ENCODE measurements at places on chromosomes 7 and 10.

GRCh38 chr7:131031099-131031868, 296.4 kb upstream of the MKLN1 start:
- H3K36me3 ChIP-seq: no peaks in the 10 kb centered on the region
- no peak overlapping the region for H3K27ac ChIP-seq
- no peak for DNase-seq
- no peaks in the 10 kb centered on the region for H3K4me1 ChIP-seq
- H3K27me3 ChIP-seq: no peaks in the 10 kb centered on the region

- DNase-seq: no peak
- H3K27me3 ChIP-seq: no peaks in the 10 kb centered on the region
- H3K4me3 ChIP-seq: no peak overlapping the region
- no peak overlapping the region for H3K27ac ChIP-seq
- H3K36me3 ChIP-seq: no peaks in the 10 kb centered on the region
Observed at GRCh38 chr7:121344093-121344492, 15.3 kb downstream of the WNT16 start.

DNA sequence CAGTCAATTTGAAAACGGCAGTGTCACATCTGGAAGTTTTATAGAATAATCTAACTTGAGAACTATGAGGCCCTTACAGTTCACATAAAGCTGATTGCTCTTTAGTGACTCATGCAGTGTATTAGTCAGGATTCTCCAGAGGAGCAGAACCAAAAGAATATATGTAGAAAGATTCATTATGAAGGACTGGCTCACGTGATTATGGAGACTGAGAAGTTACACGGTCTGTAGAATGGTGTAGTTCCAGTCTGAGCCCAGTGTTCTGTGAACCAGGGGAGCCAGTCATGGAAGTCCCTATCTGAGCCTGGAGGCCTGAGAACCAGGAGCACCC, 21.5 kb downstream of the RBM33 start:
- H3K4me1 ChIP-seq: peaks cover 20% of the 10 kb centered on the region
- H3K36me3 ChIP-seq: no peaks in the 10 kb centered on the region
- H3K4me3 ChIP-seq: no peak overlapping the region
- no peak overlapping the region for H3K27ac ChIP-seq
- H3K27me3 ChIP-seq: no peaks in the 10 kb centered on the region
- DNase-seq: no peak

GRCh38 chr10:48708144-48708543, 23.5 kb downstream of the WDFY4 start:
- no peak overlapping the region for H3K4me3 ChIP-seq
- peaks cover 9% of the 10 kb centered on the region for H3K4me1 ChIP-seq
- DNase-seq: no peak

DNA sequence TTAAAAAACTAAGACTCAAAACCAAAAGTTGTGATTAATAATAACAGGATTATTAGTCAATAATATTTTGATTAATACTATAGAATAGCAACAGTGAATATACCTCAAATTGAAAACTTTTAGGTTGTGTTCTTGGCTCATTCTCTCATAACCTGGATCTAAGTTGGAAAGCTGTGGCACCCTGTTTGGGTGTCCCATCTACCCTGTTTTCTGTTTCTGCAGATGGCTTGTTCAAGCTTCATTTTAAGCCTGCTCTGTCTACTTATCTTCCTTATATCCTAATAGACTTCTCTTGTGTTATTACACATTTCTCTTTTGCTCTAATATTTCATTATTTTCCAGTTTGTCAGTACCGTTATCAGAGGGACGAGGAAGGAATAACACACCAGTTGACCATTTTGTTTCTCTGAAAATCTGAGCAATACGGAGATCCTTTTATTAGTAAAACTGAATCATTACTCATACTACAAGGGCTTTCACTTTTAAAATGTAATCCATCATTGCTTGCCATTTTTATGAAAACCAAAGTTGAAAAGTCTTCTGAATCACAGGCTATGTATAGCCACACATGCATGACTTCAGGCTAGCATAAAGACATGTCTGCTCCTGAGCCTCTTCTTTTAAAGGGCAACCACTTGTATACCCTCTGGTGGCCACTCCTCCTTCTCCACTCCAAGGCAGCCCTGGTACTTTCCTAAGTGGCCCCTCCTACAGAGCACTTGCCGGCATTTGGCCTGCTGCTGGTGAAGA, 22.3 kb downstream of the COX15 start:
- peak; percentile 44 for DNase-seq
- H3K4me3 ChIP-seq: no peak overlapping the region
- no peaks in the 10 kb centered on the region for H3K4me1 ChIP-seq
- no peaks in the 10 kb centered on the region for H3K27me3 ChIP-seq
- no peak overlapping the region for H3K27ac ChIP-seq
- no peaks in the 10 kb centered on the region for H3K36me3 ChIP-seq

Measured in GM23338 (cell line).